HFFc6 (cell line): ENCODE measurements at places on chromosomes 6 and 20.

- DNase-seq = no peak
These were observed 40.6 kb downstream of the GCNT2 start for GRCh38 chr6:10561611-10562199.

DNA sequence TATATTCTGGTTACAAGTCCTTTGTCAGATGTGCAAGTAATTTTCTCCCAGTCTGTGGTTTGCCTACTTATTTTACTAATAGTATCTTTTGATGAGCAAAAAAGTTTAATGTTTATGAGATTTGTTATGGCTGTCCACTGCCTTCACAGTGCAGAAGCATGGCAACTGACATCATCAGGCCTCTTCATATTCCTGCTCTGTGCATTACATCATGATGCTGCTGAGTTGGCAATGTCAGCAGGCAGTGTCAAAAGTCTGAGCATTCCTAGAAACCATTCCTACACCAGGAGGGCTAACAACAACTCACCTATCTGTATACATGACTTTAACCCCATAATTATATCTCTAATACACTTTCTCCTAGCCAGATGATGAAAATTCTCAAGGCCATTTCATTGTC is 10.8 kb upstream of the OR2B2 start:
- DNase-seq = no peak

DNA sequence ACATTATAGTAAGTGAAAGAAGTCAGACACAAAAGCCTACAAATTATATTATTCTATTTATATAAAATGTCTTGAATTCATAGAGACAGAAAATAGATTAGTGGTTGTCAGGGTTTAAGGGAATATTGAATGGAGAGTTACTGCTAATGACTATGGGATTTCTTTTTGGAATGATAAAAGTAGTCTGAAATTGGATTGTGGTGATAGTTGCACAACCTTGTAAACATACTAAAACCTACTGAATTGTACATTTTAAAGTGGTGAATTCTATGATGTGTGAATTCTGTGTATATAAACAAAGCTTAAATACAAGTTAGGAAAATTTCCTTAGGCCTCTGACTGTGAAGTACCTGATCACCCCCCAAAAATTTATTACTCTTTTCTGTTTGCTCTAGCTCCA is 343.1 kb downstream of the TFAP2B start:
- DNase-seq = no peak

GRCh38 chr6:56026455-56027180 is 151.2 kb upstream of the BMP5 start:
- no peak for DNase-seq

DNA sequence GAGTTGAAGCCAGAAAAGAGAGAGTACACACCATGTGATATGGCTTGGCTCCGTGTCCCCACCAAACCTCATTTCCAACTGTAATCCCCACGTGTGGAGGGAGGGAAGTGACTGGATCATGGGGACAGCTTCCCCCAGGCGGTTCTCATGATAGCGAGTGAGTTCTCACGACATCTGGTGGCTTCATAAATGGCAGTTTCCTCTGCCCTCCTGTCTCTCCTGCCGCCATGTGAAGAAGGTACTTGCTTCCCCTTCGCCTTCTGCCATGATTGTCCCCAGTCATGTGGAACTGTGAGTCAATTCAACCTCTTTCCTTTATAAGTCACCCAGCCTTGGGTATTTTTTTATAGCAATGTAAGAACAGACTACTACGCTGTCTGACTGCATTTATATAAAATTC is 40.3 kb downstream of the TAF4 start:
- peak; percentile 4 for DNase-seq

DNA sequence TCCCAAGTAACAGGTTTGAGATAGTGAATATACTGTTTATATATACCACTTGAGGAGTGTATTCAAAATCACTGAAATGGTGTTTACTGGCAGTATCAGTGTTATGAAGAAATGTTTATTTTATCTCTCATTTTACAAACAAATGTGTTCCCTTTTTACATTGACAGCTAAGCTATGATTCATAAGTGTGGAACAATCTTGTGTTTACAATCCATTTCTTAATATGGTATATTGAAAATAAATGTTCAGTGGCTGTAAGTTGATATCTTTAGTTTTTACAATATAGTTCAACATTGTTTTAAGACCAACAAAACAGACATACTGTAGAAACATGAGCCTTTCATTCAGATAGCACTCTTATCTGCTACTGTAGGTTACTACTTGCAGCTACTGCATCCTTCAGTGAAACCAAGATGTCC is 14.3 kb downstream of the PHF3 start:
- no peak for DNase-seq

DNA sequence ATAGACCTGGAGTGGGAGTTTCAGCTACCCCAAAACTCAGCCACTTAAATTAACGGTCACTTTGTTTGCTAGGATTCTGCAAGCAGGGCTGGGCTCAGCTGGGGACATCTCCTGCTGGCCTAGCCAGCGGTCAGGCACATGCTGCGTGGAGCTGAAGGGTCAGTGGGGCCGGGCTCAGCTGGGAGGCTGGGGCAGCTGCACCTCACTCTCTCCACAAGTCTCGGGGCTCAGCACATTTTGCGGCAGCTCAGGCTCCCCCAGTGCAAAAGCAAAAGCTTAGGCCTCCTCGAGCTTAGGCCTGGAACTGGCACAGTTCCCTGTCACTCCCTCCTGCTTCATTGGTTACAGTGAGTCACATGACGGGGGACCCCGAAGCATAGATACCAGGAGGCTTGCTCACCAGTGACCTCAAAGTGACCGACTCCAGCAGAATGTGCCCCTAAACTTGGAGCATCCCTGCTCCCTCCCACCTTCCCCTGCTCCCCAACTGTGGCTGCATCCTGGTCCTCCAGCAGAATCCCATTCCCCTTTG is 80.6 kb upstream of the CST7 start:
- no peak for DNase-seq

- peak; percentile 73 for DNase-seq
These were observed 34.2 kb downstream of the DTNBP1 start for GRCh38 chr6:15628499-15629131.

DNA sequence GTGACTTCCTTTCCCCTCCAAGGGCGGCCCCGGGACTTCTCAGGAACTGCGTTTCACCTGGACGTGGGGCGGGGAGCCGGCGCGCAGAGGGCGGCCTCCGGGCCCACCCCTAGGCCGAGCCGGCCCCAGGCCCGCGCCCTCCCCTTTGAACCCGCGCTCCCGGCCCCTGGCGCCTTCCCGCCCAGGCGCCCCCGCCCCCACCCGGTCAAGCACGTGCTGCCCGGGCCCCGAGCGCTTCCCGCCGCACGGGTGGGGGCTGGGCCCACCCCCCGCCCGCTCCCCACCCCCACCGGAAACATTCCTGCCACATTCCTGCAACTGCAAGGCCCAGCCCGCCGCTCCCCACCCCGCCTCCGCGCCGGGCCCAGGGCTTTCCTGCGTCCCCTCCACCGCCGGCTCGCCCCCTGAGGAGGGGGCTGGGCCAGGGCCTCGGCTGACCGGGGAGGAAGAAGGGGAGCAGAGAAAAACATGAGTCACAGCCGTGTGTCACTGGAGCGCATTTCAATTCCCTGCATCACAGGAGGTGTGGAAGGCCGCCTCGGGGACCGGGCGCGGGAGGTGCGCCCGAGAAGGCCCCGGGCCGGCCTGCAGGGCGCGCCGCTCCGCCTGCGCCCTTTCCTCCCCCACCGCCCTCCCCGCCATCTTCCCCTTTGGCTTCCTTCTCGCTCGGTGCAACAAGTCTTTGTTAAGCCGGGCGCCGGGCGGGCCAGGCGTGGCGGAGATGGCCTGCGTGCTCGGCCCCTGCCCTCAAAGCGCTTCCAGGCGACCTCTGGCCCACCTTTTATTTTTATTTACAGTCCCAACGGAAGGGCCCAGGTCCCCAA is 1.2 kb upstream of the HMGA1 start:
- peak; percentile 89 for DNase-seq
